ENCODE measurements at places on chromosomes 12 and 14.

- DNase-seq, result no peak
Observed at GRCh38 chr12:21438643-21439042, 1.2 kb downstream of the PYROXD1 start.

DNA sequence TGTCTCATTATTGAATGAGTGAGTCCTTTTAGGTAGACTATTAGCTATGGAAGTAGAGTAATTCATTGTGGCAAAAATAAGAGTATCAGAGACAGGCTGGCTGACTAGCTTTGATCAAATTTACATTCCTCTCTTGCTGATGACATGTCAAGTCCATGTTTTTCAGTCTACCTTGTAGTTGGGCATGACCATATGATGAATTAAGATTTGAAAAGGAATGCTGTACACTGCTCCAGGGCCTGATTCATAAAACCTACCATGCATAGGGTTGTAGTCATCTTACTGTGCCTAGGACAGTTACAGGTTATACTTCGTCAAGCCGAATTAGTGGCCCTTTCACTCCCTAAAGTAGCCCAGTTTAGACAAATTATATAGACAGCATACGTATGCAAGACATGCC is 545.7 kb upstream of the MIS18BP1 start:
- DNase-seq, result no peak

GRCh38 chr14:105324871-105325270 is 10.3 kb downstream of the PACS2 start:
- DNase-seq, result no peak

DNA sequence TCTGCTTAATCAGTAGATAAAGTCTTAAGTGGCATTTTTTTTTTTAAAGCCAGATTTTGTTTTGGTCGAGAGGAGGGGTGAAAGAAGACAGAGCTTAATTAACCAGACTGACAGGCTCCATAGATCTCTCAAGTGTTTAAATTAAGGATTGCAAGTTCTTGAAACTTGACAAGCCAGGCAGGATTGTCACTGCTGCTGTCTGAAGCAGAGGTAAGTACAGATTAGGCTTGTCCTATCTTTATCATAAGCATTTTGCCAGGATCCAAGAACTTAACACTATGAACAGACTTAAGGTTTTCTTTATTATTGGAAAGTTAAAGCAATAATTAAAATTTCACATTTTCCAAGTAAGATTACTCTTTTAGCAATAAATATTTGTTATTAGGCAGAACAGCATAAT is 179.6 kb upstream of the LMO3 start:
- no peak for DNase-seq

GRCh38 chr14:68669111-68669511 is 123.8 kb downstream of the ZFP36L1 start:
- DNase-seq, result no peak

DNA sequence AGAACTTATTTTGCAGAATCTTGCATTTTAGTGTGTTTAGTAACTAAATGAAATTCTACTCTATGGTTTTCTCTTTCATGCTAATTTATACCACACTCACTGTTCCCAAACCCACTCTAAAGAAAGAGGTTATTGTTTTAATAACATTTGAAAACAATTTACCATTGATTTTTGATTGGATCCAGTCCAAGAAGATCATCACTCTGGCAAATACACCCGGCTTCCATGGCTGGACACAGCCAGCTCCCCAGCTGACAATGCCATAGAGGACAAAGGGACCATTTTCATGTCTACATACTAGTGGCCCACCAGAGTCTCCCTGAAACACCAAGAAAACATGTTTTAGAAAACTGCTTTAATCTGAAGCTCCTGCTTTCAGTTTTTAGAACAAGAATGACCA is 42.4 kb downstream of the OVCH1 start:
- DNase-seq, result no peak

DNA sequence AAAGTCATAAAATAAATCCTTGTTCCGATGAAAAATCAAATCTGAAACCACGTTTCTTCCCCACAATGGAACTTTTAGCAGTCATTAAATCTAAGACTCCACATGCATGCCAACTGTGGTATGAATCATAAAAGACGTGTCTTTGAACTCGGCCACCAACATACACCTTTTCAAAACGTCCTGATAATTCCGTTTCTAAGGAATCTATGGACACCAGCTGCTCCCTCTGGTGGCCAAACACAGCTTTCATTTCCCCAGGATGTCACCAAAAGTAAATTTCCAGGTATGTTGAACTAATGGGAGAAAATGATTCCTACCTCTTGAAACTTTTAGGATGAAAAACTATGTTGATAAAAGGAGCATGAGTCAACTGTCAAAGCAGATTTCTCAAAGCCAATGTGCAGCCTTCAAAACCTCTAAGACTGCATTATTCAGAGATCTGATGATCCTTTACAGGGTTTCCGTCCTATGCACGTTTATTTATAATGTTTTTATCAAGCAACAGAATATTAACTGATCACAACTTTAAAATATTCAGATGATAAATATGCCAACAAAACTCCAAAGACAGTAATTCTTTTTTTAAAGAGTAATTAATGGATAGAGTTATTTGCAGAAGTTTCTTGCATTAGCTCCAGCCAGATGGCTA is 96.2 kb downstream of the CIT start:
- DNase-seq, result no peak

GRCh38 chr14:102490456-102490855 is 19.1 kb downstream of the ANKRD9 start:
- DNase-seq, result no peak

DNA sequence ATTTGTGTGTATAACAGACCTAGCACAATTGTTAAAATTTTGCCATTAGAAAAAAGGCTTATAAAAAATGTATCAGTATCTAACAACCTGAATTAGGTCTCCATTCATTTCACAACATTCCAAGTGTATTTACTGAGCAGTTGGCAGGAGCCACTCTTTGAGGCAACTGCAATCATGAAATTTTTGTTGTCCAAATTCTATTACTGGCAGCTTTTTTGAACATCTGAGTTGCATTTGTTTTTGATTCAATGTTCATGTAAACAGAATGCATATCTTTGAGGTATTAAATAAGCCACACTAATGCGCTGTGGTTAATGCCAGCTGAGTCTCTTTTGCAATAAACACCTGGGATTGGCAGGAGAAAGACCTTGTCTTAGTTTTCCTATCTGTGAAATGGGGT is 8.7 kb downstream of the KITLG start:
- no peak for DNase-seq

DNA sequence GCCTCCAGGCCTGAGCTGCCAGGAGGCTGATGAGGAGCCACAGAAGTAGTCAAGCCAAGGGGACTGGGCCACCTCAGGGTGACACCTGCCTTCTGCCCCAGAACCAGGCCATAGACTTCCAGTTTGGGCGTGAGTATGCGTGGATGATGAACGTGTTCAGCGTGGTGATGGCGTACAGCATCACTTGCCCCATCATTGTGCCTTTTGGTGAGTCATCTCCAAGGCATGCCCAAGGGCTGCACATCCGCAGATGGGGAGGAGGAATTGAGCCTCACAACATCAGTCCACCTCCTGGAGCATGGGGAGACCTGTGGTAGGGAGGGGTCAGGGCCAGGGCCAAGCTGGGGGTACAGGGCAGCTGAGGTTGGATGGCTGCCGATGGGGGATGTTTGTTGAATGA is 22.3 kb downstream of the NGB start:
- no peak for DNase-seq

- no peak for DNase-seq
Observed at GRCh38 chr12:103498990-103499389, 3.2 kb upstream of the C12orf42 start.

DNA sequence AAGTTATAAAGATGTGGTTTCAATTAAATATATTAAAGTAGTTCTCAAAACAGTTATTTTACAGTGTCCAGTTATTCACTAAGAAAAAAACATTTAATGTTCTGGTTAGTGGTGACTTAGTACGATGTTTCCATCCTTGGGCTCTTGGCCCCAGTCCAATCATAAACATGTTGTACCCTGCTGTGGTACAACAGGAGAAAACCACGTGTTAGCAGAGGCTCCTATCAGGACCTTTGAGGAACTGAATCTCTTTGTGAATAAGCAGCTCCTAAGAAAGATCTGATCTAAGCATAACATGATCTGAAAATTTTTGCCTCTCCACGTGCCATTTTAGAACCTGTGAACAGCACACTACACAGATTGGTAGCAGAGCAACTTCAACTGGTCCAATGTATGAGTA is 234.0 kb downstream of the SYT1 start:
- DNase-seq, result no peak

DNA sequence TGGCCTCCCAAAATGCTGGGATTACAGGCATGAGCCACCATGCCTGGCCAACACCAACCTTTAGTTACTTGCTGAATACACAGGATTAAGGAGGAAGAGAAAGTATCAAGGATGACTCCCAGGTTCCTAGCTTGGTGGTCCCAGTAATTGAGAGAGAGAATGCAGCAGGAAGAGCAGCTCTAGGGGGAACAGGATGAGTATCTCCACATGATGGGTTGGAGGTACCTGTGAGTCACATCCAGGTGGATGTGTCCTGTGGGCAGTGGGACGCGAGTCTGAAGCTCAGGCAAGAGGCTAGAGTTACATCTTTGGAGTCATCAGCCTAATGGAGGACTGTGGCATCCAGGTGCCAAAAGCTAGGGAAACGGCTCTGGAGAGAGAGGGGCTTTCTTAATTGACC is 47.1 kb downstream of the MDM2 start:
- no peak for DNase-seq
